ENCODE measurements at places on chromosomes 6 and 20.
A peak's percentile ranks its signal among the peaks of the same experiment; 100 is the strongest.

DNA sequence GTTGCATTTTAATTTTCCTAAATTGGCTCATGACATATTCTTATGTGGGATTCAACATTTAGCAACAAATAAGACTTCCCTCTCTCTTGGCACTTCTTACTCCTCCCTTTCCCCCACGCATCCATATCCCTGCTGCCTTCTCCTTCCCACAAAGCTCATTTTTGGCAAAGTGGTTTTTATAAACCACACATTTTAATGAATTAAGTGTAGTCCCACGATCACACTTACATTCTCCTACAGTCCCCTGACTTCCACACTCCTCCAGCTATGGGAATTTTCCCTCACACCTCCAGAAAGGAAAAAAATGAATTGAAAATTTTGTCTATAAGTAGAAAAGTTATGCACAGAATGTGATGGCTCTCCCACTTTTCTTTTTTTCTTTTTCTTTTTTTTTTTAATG is 345.0 kb downstream of the CD83 start:
- no peak for DNase-seq

DNA sequence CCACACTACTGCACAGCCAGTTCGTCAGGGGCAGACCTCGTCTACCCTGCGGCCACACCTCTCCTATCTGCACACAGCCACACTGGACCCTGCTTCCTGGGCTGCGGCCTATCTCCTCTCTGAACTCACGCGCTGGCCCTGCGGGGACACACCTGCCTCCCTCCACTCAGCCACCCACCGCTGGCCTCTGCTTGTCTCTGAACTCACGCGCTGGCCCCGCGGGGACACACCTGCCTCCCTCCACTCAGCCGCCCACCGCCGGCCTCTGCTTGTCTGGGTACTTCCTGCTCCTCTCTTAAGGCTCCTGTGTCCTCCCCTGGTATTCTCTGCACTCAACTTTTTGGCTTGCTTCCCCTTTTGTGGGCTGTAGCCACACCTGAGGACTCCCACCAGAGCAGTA is 52.3 kb downstream of the HUS1B start:
- DNase-seq = no peak

DNA sequence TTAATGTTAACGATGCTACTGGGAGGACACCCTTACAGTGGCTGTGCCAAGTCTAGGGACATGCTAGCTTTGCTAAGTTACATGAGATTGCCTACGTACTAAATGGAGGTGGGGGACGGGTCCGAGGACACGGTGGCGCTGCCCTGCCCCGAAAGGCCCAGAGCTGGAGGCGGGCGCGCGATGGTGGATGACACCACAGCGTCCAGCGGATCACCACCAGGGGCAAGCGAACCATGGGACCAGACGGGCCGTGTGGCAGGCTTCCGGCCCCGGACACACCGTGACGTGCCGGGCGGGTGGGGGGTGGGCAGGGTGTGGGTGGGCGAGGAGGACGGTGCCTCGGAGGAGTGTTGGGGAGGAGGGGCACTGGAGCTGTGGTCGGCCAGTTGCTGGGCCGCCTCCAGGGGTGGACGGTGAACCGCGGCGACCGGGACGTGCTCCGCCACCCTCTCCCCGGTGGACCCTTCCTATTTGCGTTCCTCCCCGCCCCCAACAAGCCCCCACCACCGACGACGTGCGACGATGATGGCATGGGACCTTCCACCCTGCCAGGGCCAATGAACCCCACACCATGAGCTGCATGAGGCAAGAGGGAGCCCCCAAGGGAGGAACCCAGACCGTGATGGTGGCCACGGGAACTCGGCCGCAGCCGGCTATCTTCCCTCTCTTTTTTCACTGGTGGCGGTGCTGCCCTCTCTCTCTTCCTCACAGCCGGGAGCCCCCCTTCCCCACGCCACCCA is 773.3 kb upstream of the DEFB115 start:
- DNase-seq = no peak

- DNase-seq = peak; percentile 56
Measured at GRCh38 chr20:10508468-10509251, 73.6 kb downstream of the SLX4IP start.

GRCh38 chr6:85458184-85458583 is 8.3 kb downstream of the NT5E start:
- DNase-seq = no peak

DNA sequence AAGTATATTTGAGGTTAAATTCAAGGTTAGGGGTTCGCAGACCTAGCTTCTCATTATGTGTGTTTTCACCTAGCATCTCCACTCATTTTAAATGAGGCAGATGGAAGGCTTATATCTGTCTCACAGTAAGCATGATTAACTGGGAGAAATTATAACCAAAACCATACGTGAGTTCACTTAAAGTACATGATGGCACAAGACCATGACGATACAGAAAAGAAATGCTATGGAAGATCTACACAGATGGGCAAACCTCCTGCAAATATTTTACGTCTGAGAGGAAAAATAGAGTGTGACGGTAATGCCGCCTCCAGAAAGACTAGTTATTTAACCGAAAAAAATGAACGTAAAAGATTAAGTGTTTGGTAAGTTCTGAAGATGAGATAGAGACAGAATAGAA is 337.8 kb downstream of the FARS2 start:
- no peak for DNase-seq

- no peak for DNase-seq
Measured at GRCh38 chr6:91155129-91155785, 568.4 kb upstream of the MAP3K7 start.

GRCh38 chr6:128882991-128883611 is at the start of gene LAMA2:
Gene LAMA2, plus strand, starts transcription at chr6:128883138. Its CDS starts 108 bp downstream, at chr6:128883246.
- no peak for DNase-seq

DNA sequence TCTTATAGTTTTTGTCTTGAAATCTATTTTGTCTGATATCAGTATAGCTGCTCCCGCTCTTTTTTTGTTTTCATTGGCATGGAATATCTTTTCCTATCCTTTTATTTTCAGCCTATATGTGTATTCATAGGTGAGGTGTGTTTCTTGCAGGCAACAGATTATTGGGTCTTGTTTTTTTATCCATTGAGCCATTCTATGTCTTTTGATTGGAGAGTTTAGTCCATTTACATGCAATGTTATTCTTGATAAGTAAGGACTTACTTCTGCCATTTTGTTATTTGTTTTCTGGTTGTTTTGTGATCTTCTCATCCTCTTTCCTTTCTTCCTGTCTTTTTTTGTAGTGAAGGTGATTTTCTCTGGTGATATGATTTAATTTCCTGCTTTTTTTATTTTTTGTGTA is 24.0 kb upstream of the GRM4 start:
- no peak for DNase-seq

- DNase-seq = no peak
Measured at GRCh38 chr6:159933077-159933476, 35.8 kb upstream of the IGF2R start.

- peak; percentile 44 for DNase-seq
Measured at GRCh38 chr6:37303891-37304503, 46.1 kb upstream of the TMEM217 start.

- DNase-seq = no peak
Measured at GRCh38 chr6:159620947-159621346, 72.1 kb downstream of the SOD2 start.

DNA sequence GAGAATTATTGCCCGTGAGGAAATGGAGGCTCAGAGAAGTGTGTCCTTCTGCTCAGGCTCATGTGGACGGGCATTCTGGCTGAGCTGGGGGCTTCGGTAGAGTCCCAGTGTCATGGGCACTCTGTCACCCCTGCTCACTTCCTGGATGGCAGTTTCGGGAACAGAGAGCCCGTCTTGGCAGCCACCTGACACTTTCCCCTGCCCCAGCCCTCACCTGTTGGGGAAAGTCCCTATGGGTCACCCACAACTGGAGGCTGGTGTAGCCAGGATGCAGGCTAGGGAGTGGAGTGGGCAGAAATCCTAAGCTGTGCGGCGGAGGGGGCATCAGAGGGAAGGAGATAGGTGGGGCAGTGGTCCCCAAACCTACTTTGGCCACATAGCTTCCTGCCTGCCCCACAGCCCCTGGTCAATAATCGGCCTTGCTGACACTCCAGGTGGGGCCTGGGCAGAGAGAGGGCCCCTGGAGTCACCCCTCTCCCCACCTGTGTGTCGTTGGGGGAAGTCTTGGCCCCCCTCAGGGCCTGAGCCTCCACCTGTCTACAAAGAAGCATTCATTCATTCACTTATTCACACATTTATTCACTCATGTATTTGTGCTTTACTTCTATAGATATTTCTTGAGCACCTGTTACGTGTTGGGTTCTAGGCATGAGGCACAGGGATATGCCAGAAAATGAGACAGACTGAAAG is 40.5 kb downstream of the SNAI1 start:
- DNase-seq = no peak

- no peak for DNase-seq
Measured at GRCh38 chr6:30793521-30794194, 49.3 kb upstream of the IER3 start.

All from HTR-8/SVneo (cell line).